ENCODE measurements at places on chromosomes 12 and 14. TPM values are rescaled to one million over a fixed set of nuclear protein-coding genes. Genes with fewer than 3 reads are reported as not detected.

Gene KRT79
- not detected for total RNA-seq

GRCh38 chr14:34147461-34147860 lies 196.6 kb upstream of the EGLN3 start:
- DNase-seq: no peak

Gene PRH2
- total RNA-seq: not detected

Gene ESYT1
- total RNA-seq: 36.3 TPM

- DNase-seq: no peak
Observed at GRCh38 chr14:55578511-55578910, 1.5 kb upstream of the KTN1 start.

All from Peyer's patch (tissue), 4 donors.